Dermis lymphatic vessel endothelial cell (primary cell): ENCODE measurements at places on chromosomes 2 and 18. TPM values are rescaled to one million over a fixed set of nuclear protein-coding genes. Genes with fewer than 3 reads are reported as not detected.

The CFC1 gene
- total RNA-seq: not detected in 2 replicates

The CYP26B1 gene
- total RNA-seq: under 0.01 TPM in 1 of 2 replicates, not detected in the other

The SAG gene
- total RNA-seq: not detected in 2 replicates

The POMC gene
- 0.54 and 0.86 TPM in 2 replicates for total RNA-seq

The FAM110C gene
- total RNA-seq: under 0.01 and 0.17 TPM in 2 replicates

The CPS1 gene
- total RNA-seq: 0.22 and 1.1 TPM in 2 replicates

The ELOA2 gene
- not detected in 2 replicates for total RNA-seq

The CMPK2 gene
- total RNA-seq: 0.26 and 0.33 TPM in 2 replicates

The DCDC2C gene
- total RNA-seq: not detected in 2 replicates

The BUB1 gene
- 5.3 and 7.4 TPM in 2 replicates for total RNA-seq

The RAB17 gene
- total RNA-seq: 11.9 and 17.8 TPM in 2 replicates

The ARHGEF33 gene
- total RNA-seq: under 0.01 and 0.26 TPM in 2 replicates

The C2orf15 gene
- 0.11 and 0.26 TPM in 2 replicates for total RNA-seq

The KLF7 gene
- 13.6 and 14.5 TPM in 2 replicates for total RNA-seq

The CNGA3 gene
- not detected in 2 replicates for total RNA-seq
